ENCODE measurements at places on chromosomes 3 and 15.
A peak's percentile ranks its signal among the peaks of the same experiment; 100 is the strongest.

DNA sequence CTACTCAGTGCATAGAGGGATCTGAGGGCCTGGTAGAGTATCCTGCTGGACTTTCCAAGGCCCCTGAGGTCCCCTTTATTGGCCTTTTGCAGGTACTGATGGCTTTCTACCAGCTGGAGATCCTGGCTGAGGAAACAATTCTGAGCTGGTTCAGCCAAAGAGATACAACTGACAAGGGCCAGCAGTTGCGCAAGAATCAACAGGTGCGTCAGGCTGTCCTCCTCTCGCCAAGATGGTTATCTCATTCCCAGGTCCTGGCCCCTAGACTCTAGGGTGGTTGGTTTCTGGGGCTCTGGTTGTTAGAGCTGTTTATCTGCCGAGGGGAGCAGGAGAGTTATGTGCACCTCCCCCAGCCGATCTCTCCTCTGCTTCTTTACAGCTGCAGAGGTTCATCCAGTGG is 9.3 kb downstream of the EIF2B5 start:
- DNase-seq, result no peak

- DNase-seq, result no peak
Measured at GRCh38 chr3:189632242-189632641, 1.1 kb downstream of the TP63 start.

- no peak for DNase-seq
Measured at GRCh38 chr15:73881579-73882320, 8.4 kb downstream of the TBC1D21 start.

GRCh38 chr3:50675179-50676030 is 678 bp downstream of the DOCK3 start:
- DNase-seq, result peak; percentile 36

- no peak for DNase-seq
Measured at GRCh38 chr3:10285272-10286132, 7.2 kb downstream of the GHRL start.

DNA sequence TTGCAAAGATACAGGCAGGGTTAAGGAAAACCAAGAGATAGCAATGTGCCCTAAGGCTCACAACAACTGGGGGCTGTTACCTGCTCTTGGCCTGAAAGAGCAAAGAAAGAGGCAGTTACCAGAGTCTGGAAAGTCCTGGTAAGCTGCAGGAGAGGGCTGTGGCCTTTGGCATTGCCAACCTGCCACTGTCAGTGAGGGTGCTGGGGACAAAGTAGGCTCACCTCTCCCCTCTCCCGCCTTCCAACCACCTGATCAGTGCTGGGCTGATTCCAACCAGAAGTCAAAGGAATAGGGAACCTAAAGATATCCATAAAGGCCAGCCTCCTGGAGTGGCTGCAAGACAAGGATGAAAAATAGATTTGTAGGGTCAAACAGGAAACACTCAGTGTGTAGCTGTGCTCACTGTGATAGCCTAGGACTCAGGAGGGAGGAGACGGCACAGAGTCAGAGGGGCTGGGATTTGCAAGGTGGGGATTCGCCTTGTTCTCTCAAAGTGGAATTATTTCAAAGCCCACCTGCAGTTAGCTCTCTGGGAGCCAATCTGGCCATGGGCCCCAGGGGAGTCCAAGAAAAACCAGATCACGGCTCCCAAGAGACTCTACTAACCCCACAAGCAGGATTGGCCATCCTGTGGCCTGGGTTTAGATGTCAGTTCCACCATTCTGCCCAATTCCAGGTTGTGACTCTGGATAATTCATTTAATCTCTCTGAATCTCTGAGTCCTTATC is 204.0 kb upstream of the BCL6 start:
- DNase-seq, result no peak

- no peak for DNase-seq
Measured at GRCh38 chr3:38497031-38497430, 891 bp downstream of the EXOG start.

- no peak for DNase-seq
Measured at GRCh38 chr3:32831062-32831461, 13.3 kb downstream of the TRIM71 start.

DNA sequence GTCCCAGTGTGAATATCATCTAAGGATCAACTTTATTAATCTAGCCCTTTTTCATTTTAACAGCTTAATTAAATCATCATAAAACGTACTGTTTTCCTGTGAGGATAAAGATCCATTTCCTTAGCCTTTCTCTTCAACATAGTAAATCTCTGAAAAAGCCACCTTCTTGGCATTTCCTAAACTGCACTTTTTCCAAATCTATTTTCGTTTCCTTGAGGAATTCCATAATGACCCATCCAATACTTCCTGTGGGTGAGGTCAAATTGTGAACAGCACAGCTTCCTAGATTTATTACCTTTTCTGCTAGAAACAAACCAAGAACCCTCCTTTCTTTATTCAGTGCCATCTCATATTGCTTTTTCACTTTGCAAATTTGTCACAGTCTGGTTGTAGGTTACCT is 129.4 kb upstream of the CNTN4 start:
- DNase-seq, result no peak

- no peak for DNase-seq
Measured at GRCh38 chr3:138833899-138834595, 681 bp downstream of the PIK3CB start.

DNA sequence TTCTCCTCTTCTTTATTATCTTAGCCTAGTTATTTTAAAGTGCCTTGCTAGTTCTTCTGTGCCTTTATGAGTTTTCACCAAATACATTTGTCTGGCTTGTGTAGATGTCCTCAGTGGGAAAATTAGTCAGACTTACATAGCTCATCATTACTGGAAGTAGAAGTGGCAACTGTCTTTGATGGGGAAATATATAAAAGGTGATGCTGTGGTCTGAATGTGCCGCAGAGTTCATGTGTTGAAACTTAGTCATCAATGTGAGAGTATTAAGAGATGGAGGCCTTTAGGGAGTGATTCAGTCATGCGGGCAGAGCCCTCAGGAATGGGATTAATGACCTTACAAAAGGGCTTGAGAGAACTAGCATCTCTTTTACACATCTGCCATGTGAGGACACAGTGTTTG is 6.4 kb upstream of the ERICH6 start:
- DNase-seq, result no peak

- DNase-seq, result no peak
Measured at GRCh38 chr3:172329070-172329469, 119.2 kb downstream of the GHSR start.

- no peak for DNase-seq
Measured at GRCh38 chr3:57244946-57245345, 17.4 kb downstream of the APPL1 start.
